ENCODE measurements at places on chromosomes 7 and 10.

- DNase-seq, result no peak
Observed at GRCh38 chr7:74430961-74431466, 22.7 kb upstream of the GTF2IRD1 start.

GRCh38 chr10:12966067-12966466, 35.4 kb downstream of the CCDC3 start:
- DNase-seq, result no peak

DNA sequence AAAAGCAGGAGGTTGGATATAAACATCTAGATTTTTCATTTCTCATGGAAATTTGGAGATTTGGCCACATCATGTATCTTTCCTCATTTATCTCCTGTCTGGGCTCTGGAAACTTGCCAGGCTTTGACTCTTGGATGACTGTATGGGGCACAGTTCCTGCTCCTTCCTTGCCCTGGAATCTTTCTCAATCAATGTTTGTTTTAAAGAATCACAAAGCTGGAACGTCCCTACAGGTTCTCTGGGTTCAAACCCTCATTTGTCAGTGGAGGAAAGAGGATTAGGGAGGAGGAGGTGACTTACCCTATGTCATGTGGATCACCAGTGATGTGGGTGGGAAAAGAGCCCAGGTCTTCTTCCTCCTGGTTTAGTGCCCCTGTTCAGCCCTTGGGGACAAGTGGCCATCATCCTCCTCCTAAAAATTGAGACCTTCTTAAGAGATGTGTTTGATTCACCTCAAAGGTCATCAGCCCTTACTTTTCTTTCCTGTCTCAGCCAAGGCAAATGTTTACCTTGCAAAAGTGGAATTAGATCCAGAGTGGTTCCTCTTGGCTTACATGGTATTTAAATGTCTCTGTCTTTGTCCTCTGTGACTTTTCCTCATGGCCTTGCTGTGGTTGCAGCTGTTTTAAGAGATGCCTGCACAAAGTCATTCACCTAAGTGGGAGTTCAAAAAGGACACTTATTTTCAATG, 38.8 kb upstream of the PDZD8 start:
- DNase-seq, result no peak

GRCh38 chr10:132336064-132336746, 4.2 kb downstream of the LRRC27 start:
- no peak for DNase-seq

GRCh38 chr10:9743639-9744038, 1274.0 kb upstream of the CELF2 start:
- DNase-seq, result no peak

DNA sequence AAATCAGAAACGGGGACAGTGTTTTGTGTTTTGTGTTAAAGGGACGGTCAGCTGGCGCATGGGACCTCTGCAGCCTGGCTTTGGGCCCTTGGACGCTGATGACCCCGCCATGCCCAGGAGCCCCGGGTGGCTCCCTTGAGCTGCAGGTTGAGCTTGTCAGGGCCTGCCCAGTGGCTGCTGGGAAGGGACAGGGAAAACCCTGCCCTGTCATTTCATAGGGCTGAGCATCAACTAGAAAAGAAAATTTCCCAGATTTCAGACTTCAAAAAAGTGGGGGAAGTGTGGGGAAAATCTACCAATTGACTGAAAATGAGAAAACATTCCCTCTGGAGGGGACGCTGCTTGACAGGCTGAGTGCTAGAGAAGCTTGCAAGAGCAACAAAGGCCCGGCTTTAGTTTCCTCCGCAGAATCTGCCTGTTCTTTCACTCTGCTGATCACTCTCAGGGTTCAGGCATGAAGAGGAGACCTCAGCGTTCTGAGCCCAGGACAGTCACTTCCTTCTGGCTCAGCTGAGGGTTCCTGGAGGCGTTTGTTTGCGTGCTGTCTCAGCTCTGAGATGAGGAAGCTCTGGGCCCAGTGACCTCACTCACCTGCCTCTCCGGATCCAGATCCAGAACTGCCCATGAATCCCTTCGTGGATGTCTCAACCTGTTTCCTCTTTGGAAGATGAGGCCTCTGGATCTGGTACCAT, 18.6 kb upstream of the DNAJB6 start:
- no peak for DNase-seq

GRCh38 chr7:116672596-116673456, 830 bp downstream of the MET start:
- no peak for DNase-seq

DNA sequence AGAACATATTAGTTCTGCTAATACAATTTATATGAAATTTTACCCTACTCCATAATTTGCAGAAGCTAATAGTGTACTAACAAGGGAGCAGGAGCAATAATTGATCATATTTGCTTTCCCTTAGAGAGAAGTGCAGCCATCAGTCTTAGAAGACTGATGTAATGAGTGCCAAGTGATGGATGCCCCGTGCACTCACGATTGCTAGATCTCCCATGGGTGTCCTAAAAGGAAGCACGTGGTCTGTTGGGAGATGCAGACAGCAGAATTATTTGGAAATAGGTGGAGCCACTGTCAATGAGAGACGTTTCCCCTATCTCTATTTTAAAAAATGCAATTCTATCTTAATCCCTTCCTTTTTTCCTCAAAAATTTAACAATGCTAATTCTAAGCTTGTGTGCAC, 772.2 kb upstream of the C7orf33 start:
- DNase-seq, result no peak

DNA sequence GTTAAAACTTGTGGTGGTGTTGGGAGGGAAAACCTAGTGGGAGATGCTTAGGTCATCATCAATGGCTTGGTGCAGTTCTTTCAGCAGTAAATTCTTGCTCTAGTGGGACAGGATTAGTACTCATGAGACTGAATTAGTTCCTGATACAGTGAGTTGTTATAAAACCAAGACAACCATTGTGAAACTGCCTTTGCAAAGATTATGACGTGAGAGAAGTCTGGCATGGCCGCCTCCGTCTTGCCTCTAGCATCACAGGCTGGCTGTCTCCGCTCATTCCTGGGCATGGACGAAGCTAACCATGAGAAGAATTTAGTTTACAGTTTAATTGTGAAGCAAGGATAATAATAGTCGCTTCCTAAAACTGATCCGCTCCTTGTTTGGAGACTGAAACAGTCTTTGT, 186.4 kb downstream of the KIF20B start:
- DNase-seq, result no peak

DNA sequence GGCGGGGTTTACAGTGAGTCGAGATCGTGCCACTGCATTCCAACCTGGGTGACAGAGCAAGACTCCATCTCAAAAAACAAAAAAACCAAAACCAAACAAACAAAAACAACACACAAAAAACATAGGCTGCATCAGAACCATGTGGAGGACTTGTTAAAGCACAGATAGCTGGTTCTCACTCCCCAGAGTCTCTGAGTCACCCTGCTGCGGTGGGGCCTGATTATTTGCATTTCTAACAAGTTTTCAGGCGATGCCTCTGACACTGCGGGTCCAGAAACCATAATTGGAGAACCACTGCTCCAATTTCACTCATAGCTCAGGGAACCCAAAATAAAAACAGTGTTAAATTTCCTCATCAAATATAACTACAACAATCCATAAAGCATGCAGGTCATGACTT, 816.7 kb downstream of the MAGI2 start:
- no peak for DNase-seq

DNA sequence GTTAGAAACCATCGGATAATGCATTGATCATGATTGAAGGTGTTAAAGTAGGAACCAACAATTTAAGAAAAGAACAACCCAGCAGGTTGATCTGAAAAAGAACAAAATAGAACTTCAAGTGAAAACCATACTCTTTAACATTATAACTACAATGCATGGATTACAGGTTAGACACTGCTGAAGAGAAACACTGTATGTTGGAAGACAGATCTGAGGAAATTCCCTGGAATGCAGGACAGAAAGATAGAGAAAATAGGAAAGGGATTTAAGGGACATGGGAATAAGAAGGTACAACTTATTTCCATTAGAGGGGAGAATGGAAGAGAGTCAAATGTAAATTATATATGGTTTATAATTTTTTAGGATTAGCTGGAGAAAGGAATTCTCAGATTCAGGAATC, 303.3 kb downstream of the DNAJB6 start:
- DNase-seq, result no peak

DNA sequence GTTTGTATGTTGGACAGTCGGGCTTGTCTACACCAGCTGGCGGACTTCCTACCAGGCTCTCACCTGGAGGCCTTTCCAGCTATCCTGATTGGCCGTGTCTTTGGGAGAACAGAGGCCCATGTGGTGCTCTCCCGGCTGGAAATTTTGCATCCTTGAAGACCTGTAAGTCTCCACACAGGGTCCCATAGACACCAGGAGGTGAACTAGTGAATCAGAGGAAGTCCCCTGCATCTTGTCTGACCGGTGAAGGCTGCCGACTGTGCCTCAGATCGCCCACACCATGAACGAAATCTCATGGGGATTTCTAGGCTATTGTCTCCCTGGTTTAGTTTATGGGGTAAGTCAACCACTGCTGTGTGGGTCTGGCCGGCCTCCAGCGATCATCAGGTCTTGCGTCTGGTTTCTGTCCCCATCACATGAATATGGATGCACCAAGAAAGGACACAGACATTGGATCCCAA, 108.4 kb upstream of the LYZL2 start:
- DNase-seq, result no peak

DNA sequence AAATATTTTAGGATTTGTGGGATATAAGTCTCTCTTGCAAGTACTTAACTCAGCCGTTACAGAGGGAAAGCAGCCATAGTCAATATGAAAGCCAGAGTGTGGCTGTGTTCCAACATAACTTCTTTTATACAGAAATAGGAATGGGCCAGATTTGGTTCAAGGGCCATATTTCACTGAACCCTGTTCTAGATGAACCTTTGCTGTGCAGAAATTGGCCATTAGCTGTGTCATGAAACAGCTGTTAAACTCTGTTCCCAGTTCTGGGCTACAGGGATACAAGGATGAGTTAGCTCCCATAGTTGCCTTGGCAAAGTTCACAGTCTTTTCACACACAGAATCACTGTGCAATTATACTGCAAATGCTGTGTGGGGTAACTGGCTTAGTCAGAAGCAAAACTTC, 213.9 kb upstream of the LRRN3 start:
- DNase-seq, result no peak

DNA sequence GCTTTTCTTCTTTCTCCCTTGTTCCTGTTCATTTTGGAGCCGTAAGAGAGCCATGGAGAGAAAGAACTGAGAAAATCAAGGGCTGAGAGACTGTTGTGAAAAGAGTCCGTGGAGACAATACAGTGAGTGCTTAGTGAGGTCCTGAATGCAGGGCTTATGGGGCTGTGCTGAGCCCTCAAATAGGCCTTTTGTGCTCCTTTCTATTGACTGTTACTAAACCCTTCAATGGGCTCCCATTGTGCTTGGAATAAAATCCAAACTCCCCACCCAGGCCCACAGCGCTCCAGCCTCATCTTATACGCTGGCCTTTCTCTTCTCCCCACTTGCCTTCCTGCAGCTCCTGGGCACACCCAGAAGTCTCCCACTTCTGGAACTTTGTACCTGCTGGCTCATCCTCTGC, 243.1 kb upstream of the HABP2 start:
- DNase-seq, result no peak

- no peak for DNase-seq
Observed at GRCh38 chr10:11444531-11445228, 166.8 kb downstream of the USP6NL start.

Data from stimulated activated CD4-positive, alpha-beta T cell treated with anti-CD3 and anti-CD28 coated beads, Interleukin-12 subunit alpha, Interleukin-12 subunit beta, amount 100 ng/mL, for 24 hours (primary cell).